Stimulated activated CD4-positive, alpha-beta T cell treated with anti-CD3 and anti-CD28 coated beads, Interleukin-12 subunit alpha, Interleukin-12 subunit beta, amount 100 ng/mL, for 24 hours (primary cell): ENCODE measurements at places on chromosomes 2 and 18.

GRCh38 chr2:113105047-113105785 is 22.2 kb upstream of the IL1RN start:
- DNase-seq = no peak

- DNase-seq = no peak
Observed at GRCh38 chr2:48756289-48756688, 765 bp upstream of the LHCGR start.

DNA sequence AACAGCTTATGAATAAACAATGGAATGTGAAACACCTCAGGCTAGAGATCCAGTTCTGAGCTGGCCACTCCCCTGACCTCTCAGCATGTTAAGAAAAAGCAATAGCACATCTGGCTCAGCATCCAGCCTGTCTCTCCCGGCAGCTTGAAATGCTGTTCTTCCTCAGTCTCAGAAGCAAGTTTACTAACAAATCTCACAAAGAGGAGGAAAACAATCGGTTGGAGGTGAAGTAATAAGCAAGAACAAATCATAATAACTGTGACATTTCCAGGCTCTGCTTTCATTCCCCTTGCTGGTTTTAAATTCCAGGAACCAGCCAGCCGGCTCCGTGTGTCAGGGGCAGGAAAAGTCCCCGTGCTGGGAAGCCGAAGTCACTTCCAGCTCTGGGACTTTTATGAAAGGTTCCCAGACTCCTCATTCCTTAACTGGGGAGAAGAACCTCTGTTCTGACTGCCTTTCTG is 133.9 kb upstream of the ARL4C start:
- no peak for DNase-seq

DNA sequence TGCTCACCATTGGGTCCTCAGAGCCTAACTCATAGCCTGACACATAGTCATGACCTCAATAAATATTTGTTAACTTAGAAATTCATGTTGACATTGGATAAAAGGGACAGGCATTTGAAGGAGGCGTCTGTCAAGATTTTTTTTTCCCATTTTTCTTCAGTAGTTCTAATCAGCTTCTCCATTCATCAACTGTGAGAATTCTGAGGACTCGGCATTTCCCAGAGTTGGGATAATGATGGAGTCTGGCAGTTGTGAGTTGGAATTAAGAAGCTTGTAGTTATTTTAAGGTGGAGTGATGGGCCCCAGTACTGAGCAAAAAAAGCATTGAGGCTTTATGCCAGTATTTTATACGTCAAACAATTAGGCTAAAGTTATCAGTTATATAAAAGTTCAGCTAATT is 4.6 kb downstream of the SPATS2L start:
- no peak for DNase-seq

DNA sequence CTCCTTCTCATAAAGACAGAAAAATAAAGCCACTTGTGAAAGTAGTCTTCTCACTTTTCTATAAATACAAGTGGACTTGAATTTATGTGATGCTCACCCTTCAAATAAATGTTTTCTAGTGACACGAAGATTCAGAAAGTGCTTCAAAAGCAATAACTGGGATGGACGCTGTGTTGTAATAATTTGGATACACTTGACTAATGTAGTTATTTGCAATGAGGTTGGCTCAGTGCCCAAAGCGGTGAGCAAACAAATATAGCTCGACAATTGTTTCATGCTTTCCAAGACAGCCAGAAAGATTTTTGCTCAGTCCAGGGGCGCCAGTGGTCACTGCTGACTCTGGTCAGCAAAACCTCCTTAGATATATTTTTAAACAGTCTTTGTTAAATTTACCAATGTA is 278.6 kb upstream of the KLHL14 start:
- DNase-seq = no peak

DNA sequence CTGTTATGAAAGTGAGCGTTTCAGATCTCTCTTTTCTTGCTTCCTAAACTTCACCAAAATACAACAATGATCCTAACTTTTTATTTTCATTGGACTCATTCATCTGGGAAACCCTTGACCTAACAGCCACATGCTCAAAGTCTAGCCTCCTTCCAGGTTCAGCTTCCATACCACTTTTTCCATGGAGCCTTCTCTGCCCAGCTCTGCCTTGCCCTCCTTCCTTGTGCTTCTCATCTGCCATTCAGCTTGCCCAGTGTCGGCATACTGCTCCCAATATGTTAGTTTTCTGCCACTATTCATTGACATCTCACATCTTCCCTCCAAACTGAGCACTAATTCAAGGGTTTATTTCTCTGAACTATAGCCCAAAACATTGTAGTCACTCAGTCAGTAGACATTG is 214.7 kb downstream of the RAD51AP2 start:
- DNase-seq = no peak

GRCh38 chr2:110983133-110983532 is 137.6 kb upstream of the BCL2L11 start:
- no peak for DNase-seq

DNA sequence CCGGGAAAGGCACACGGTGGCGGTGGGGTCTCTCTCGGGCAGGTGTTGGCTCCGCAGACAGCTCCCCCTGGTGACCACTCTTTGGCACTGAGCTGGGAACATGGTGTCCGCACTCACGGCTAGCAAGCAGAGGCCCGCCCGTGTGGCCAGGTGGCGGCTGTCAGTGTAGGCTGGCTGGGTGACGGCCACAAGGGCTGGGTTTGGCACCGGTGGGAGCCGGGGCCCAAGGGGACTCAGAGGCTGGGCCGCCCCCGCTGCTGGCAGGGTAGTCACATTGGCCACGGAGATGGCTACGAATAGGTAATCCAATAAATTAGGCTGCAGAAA is 1071.7 kb downstream of the RPIA start:
- no peak for DNase-seq

DNA sequence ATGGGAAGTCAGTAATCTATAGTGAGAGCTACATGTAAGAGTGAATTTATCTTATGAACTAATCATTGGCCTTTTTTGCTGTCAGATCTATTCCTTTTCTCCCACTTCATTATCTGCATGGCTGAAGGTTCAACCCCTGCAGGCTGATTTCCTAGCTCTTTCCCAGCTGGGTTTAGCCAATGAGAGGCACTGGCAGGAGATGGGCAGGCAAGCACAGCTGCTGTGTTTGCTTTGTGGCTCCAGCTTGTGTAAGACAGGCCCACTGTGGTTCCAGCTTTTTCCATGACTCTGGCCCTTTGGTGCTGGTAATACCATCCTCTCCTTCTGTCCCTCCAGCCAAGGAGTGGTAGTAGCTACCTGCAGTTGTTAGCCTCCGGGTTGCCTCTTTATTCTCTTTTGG is 248.8 kb downstream of the PLCL1 start:
- no peak for DNase-seq

DNA sequence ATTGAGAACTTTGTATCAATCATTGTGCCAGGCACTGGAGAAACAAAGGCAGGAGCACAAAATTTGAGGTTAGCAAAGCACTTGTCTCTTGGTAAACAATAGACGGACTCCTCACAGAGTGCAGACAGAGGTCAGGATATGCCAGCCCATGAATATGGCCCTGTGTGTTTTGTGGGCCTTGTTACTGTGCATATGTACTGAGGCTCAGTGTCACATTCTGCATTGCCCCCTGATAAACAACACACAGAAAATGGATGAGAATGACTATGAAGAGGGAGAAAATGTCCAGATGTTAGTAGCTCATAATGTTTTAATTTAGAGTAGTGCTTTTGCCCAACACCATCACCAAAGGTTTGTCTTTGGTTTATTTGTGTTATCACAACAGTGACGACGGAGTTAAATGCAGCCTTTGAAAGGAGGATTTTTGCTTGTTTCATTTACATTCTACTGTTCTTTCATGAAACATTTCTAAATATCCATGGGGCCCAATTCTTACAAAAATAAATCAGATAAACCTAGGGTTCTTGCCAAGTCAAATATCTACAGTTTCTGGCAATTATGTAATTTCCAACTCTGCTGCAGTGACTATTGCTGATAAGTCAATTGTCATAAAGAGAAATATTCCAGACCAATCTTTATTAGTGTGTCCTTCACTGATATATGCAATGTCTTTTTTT is 14.6 kb upstream of the NT5C1B start:
- DNase-seq = no peak

DNA sequence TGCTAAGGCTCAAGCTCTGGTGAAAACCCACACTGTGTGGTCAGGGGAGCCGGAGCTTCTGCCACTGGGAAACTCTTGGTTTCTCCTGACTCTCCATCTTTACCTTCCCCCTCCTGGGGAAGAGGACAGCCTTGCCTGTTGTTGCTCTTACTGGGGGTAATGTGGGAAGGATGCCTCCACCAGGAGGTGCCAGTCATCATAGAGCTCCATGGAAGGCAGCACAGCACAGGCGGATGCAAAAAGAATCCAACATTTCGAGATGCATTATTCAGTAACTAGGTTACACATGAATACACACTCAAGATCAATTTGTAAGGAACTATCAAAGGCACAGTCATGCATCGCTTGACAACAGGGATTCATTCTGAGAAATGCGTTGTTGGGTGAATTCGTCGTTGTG is 322.6 kb downstream of the AFF3 start:
- DNase-seq = no peak

DNA sequence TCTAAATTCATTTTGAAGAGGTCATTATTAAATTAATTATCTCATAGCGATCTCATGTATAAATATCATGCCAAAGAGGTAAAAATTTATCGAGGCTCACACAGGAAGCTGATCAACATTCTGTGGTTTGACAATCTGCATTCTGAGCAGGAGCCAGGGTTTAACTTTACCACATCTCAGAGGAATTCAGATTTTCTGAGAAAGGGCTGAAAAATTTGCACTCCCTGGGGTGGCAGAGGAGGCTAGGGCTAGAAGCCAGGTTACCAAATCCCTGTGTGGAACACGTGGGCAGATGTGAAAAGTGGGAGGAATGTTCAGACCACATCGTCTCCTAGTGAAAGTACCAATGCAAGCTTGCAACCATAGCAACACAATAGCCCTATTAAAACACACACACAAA is 63.5 kb upstream of the CTLA4 start:
- peak; percentile 56 for DNase-seq

DNA sequence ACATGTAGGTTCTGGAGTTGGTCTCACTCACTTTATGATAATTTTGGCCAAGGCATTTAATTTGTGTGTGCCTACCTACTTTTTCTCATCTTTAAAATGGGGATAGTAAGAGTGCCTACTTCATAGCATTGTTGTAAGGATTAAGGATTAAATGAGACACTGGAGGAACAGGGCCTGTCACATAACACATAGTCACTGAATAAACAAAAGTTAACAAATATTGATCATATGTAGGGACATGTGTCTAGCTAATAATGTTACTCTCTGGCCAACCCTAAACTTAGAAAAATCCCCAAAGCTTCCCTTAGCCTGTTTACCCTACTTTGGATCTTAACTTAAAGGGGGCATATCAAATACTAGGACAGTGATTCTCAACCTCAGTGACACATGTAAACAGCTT is 169.9 kb downstream of the MYO1B start:
- no peak for DNase-seq

- no peak for DNase-seq
Observed at GRCh38 chr18:26002375-26002910, 88.0 kb downstream of the SS18 start.

DNA sequence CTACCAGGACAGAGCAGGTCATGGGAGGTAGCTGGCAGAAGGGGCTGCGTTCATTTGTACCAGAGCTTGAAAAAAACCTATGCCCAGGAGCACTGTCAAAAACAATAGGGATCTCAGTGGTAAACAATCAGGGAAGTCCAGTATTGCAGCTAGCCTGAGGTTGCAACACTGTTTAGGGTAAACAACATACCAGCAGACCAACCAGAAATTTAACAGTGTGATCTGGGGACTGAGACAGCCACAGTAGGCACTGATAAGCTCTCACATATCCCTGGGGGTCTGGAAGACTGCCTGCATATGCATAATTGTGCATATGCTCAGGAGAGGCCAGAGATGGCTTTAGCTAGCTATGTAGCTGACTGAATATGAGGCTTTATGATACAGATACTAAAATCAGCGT is 12.0 kb upstream of the ZCCHC2 start:
- DNase-seq = no peak

GRCh38 chr2:128450211-128451024 is 131.8 kb upstream of the HS6ST1 start:
- no peak for DNase-seq

DNA sequence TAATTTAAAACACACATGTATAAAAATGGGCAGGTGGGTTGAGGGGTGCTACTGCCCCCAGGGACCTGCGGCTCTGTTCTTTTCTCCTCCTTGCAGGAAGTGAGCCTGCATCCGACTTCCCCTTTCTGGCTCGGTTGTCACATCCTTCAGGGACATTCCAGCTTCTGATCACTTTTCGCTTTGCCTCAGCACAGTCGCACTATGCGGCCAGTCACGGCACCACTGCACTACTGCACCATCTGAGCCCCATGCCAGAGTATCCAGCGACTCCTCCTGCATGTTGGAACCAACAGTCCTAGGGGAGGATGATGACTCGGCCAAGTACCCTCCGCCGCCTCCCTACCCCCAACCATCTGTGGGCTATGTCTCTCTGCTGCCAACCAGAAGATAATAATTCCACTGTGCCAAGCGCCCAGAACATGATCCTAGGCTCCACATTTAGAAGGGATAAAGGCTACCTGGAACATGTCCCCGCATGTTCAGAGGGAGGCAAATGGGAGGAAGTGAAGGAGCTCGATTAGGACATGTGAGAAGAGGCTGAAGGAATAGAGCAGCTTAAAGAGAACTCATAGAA is 17.6 kb downstream of the CDC42EP3 start:
- DNase-seq = no peak

DNA sequence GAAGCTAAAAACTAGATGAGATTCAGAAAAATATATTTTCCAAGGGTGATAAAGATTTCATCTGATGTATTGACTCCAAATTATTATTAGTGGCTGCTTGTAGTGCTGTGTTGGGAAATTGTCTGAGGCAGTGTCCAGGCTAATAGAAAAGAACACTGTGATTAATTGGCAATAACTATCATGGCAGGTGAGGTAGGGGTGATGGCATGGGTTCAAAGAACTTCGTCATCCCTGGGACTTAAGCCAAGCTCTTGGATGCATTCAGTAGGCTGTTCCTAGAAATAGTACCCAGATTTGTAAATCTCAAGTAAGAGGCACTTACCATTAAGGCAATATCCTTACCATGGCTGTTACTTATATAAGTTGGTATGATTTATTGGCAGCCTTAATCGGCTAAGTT is 13.2 kb upstream of the RAPGEF4 start:
- DNase-seq = no peak

DNA sequence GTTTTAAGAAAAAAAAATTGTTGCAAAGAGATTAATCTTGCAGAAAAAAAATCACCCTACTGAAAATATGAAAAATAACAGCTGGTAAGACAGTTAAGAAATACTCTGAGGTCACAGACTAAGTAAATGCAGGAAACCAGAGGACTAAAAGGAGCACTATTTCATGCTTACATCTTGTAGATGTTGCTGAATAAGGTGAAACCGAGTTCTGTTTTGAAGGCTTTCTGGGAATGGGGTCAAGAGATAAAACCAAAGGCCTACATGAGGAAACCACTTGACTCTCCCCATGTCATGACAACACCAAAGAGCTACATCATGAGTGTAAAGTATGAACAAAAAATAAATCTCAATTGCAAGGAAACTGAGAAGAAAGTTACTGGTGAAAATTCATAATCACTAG is 197.6 kb downstream of the LRP1B start:
- DNase-seq = no peak
